Astrocyte (in vitro differentiated cells and primary cell): ENCODE measurements at places on chromosomes 11 and 22. TPM values are rescaled to one million over a fixed set of nuclear protein-coding genes. Genes with fewer than 3 reads are reported as not detected.

MYBPC3 gene
- total RNA-seq, result not detected in 2 replicates

RAG2 gene
- total RNA-seq, result not detected in 2 replicates

EHF gene
- total RNA-seq, result 0.25 TPM in 1 of 2 replicates, not detected in the other

KLHL35 gene
- total RNA-seq, result 0.77 and 0.87 TPM in 2 replicates

CHEK2 gene
- total RNA-seq, result 5.7 and 7.5 TPM in 2 replicates

TALDO1 gene
- 150 and 155 TPM in 2 replicates for total RNA-seq

ATL3 gene
- 45.2 and 47.9 TPM in 2 replicates for total RNA-seq

OR10A2 gene
- total RNA-seq, result not detected in 2 replicates

GUCY1A2 gene
- total RNA-seq, result 17.8 and 18.1 TPM in 2 replicates

THOC5 gene
- 85.0 and 92.5 TPM in 2 replicates for total RNA-seq

DNA sequence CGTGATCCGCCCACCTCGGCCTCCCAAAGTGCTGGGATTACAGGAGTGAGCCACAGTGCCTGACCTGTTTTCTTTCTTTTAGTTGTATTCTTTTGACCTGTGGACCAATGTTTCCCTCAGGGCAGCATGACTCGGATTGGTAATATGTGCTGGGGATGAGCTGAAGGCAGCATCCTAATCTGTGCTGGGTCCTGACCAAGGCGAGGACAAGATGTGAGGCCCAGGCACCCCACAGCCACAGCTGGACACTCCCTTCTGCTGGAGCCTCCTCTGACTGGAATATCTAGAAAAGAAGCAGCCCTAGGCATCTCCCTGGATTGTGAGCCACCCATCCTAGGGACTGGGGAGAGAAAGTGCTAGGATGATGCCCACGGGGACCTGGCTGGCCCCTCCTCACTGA is 105.4 kb downstream of the PDE2A start:
- no peak overlapping the region for H3K4me3 ChIP-seq
- DNase-seq, result no peak
- no peak overlapping the region for H3K27ac ChIP-seq
- H3K36me3 ChIP-seq, result no peaks in the 10 kb centered on the region
- peaks cover under 1% of the 10 kb centered on the region for H3K27me3 ChIP-seq

- H3K36me3 ChIP-seq, result no peaks in the 10 kb centered on the region
- no peak overlapping the region for H3K4me3 ChIP-seq
- H3K27me3 ChIP-seq, result no peaks in the 10 kb centered on the region
- H3K27ac ChIP-seq, result peak overlapping the region; percentile 71
- DNase-seq, result no peak
- H3K4me1 ChIP-seq, result peaks cover 37% of the 10 kb centered on the region
These were observed 15.1 kb downstream of the DGKZ start for GRCh38 chr11:46362156-46363030.

DNA sequence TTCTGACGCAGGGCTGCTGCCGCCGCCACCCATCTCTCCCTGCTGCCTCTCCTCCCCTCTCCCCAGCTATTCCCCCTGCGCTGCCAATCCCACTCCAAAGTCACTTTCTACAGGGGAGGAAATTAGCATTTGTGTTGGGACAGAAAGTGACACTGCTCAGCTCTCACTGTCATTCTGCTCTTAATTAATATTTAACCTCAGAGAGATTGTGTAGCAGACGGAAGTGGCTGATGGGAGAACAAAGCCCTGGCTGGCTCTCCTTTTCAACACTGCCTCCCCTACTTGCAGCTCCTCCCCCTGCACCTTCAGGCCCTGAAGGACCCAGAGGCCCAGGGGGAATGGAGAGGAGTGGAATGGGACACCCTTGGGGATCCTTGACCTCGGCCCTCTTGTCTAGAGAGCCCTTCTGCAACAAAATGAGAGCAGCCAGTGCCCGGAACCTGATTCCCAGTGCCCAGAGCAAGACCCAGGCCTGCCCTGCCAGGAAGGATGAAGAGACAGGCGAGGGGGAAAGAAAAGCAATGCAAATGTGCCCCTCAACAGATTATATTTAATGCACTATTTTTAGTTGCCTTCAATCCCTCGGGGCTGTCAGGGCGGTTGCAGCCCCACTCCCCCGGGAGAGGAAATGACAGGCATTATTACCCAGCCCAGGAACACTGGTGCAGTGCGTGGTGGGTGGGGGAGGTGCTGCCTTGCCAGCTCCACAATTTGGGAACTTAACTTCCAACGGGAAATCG is 14.6 kb upstream of the NRGN start:
- H3K4me1 ChIP-seq, result peaks cover 13% of the 10 kb centered on the region
- H3K4me3 ChIP-seq, result no peak overlapping the region
- H3K27me3 ChIP-seq, result peaks cover 17% of the 10 kb centered on the region
- H3K36me3 ChIP-seq, result no peaks in the 10 kb centered on the region

GRCh38 chr11:44625759-44626523 is 60.5 kb downstream of the CD82 start:
- no peak for DNase-seq
- no peaks in the 10 kb centered on the region for H3K36me3 ChIP-seq
- H3K4me3 ChIP-seq, result no peak overlapping the region
- H3K27me3 ChIP-seq, result peaks cover 8% of the 10 kb centered on the region
- H3K27ac ChIP-seq, result no peak overlapping the region

- no peaks in the 10 kb centered on the region for H3K4me1 ChIP-seq
- peaks cover 5% of the 10 kb centered on the region for H3K27me3 ChIP-seq
- no peaks in the 10 kb centered on the region for H3K36me3 ChIP-seq
- DNase-seq, result no peak
- no peak overlapping the region for H3K4me3 ChIP-seq
- no peak overlapping the region for H3K27ac ChIP-seq
These were observed 72.9 kb downstream of the DSCAML1 start for GRCh38 chr11:117724104-117724503.

GRCh38 chr22:21108379-21109115 is 62.8 kb downstream of the LRRC74B start:
- no peaks in the 10 kb centered on the region for H3K4me1 ChIP-seq
- no peaks in the 10 kb centered on the region for H3K27me3 ChIP-seq
- H3K27ac ChIP-seq, result no peak overlapping the region
- H3K36me3 ChIP-seq, result no peaks in the 10 kb centered on the region

GRCh38 chr11:36155770-36156160 is 133.5 kb downstream of the COMMD9 start:
- no peaks in the 10 kb centered on the region for H3K27me3 ChIP-seq
- no peak overlapping the region for H3K4me3 ChIP-seq
- H3K36me3 ChIP-seq, result no peaks in the 10 kb centered on the region

GRCh38 chr11:93080146-93080759 is 110.8 kb downstream of the MTNR1B start:
- no peak overlapping the region for H3K4me3 ChIP-seq
- no peaks in the 10 kb centered on the region for H3K36me3 ChIP-seq
- H3K27me3 ChIP-seq, result peaks cover 3% of the 10 kb centered on the region
- no peaks in the 10 kb centered on the region for H3K4me1 ChIP-seq
- no peak for DNase-seq

DNA sequence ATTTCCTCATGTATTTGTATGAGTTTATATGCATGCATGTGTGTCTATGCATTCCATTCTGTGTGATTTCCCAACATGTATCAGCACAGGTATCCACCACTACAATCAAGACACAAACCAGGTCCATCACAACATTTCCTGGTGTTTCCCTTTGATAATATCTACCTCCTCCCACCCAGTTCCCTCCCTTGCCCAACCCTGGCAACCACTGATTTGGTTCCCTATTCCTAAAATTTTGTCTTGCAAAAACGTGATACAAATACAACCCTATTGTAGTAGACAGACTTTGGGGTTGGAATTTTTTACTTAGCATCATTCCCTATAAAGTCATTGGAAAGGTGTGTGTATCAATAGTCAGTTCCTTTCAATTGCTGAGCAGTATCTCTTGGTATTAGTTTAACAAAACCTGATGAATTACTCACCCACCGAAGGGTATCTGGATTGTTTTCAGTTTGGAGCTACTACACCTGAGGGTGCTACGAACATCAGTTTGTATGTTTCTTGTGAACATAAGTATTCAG is 51.8 kb upstream of the IGLL5 start:
- H3K4me1 ChIP-seq, result no peaks in the 10 kb centered on the region

DNA sequence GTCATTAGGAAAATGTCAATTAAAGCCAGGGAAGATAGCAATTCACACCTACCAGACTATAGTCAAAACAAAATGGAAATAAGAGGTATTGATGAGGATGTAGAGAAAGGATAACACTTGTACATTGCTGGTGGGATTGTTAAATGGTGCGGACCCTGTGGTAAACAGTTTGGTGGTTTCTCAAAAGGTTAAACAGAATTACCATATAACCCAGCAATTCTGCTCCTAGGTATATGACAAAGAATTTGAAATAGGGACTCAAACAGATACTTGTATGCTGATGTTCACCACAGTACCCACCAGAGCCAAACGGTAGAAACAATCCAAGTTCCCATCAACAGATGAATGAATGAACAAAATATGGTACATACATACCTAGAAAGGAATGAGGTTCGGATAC is 33.0 kb upstream of the TOP3B start:
- no peaks in the 10 kb centered on the region for H3K36me3 ChIP-seq
- H3K4me1 ChIP-seq, result no peaks in the 10 kb centered on the region
- no peak overlapping the region for H3K27ac ChIP-seq
- peaks cover 6% of the 10 kb centered on the region for H3K27me3 ChIP-seq
- DNase-seq, result no peak
- H3K4me3 ChIP-seq, result no peak overlapping the region

DNA sequence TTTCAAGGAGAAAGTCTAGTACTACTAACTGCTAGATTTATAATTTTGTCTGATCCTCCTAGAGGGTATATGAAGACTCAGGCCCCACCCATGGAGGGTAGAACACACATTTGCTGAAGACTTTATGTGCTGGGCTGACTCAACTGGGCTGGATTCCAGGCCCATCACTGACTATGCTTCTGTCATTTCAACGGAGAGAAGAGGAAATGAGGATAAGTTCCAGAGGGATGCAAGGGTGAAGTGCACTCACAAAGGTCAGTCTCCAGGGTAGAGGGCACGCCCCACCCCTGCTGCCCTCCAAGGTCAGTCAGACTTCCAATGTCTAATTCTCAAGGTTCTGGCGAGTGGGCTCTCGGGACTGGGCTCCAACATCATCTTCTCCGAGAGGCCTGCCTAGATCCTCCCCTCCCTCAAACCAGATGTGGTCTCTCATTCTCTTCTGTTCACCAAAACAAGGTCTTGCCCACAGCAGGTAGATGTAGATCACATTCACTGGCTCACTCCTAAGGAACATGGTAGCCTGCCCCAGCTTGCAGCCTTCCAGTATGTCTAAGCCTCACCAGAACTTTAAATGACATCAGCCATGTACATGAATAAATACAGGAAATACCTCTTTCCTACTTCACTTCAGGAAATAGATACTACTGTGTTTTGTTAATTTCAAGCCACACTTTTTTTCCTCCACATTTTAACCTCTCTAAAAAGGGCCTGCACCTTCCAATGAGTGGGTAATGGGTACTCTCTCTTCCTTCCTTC is 7.3 kb upstream of the C11orf86 start:
- H3K27me3 ChIP-seq, result no peaks in the 10 kb centered on the region
- peak overlapping the region; percentile 42 for H3K27ac ChIP-seq
- no peaks in the 10 kb centered on the region for H3K36me3 ChIP-seq

DNA sequence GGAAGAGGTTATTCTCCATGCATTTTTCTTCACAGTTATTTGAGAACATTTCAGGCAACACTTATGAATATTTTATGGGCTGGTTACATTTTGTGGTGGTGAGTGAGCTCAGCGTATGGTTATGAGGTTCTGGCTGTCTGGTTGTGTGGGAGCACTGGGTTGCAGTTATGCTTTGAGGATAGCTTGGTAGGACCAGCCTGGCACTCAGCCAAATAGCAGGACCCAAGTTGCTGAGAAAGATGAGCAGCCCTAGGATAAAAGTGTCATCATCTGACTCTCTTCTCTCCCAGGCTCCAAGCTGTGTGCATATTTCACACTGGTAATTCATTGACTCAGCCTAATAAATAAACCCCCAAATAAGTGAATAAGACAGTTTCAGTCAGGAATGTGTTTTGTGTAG is 8.1 kb upstream of the SRSF8 start:
- H3K4me3 ChIP-seq, result no peak overlapping the region
- DNase-seq, result no peak
- H3K27me3 ChIP-seq, result peaks cover 9% of the 10 kb centered on the region

- H3K27me3 ChIP-seq, result no peaks in the 10 kb centered on the region
- no peak overlapping the region for H3K4me3 ChIP-seq
- no peaks in the 10 kb centered on the region for H3K4me1 ChIP-seq
- H3K36me3 ChIP-seq, result no peaks in the 10 kb centered on the region
- no peak overlapping the region for H3K27ac ChIP-seq
These were observed 9.6 kb downstream of the OR5A2 start for GRCh38 chr11:59416613-59417012.

DNA sequence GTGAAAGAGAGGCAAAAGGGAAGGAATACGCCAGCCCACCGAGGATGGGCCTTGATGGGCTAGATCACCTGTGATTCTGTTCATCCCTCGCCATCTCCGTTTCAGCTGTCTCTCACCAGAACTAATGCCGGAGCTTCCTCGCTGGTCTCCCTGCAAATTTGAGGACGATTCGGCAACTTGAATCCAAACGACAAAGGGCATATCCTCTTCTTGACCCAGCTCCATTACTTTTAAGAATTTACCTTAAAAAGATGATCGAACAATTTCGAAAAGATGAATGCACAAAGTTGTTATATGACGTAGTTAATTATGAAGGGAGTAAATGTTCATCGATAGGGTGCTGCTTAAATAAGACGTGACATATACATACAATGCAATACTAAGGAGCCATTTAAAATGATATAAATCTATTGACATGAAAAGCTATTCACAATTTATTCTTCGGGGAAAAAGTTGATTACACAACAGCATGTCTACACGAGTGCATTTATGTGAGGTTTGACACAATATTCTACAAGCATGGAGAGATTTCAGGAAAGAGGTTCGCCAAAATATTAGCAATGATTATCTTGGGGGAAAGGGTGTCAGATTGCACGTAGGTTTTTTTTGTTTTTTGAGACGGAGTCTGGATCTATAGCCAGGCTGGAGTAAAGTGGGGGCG is 937 bp upstream of the FAM168A start:
- no peaks in the 10 kb centered on the region for H3K27me3 ChIP-seq
- H3K4me3 ChIP-seq, result peak overlapping the region; percentile 95
- DNase-seq, result peak; percentile 10
- H3K36me3 ChIP-seq, result no peaks in the 10 kb centered on the region

GRCh38 chr11:61695917-61696316 is 15.7 kb downstream of the DAGLA start:
- no peaks in the 10 kb centered on the region for H3K27me3 ChIP-seq
- no peaks in the 10 kb centered on the region for H3K36me3 ChIP-seq
- DNase-seq, result peak; percentile 71
- peaks cover 48% of the 10 kb centered on the region for H3K4me1 ChIP-seq

- H3K27me3 ChIP-seq, result no peaks in the 10 kb centered on the region
- H3K4me1 ChIP-seq, result no peaks in the 10 kb centered on the region
- no peak overlapping the region for H3K27ac ChIP-seq
- H3K36me3 ChIP-seq, result no peaks in the 10 kb centered on the region
- DNase-seq, result peak; percentile 16
These were observed 111.2 kb downstream of the ZNF280B start for GRCh38 chr22:22397292-22397870.

DNA sequence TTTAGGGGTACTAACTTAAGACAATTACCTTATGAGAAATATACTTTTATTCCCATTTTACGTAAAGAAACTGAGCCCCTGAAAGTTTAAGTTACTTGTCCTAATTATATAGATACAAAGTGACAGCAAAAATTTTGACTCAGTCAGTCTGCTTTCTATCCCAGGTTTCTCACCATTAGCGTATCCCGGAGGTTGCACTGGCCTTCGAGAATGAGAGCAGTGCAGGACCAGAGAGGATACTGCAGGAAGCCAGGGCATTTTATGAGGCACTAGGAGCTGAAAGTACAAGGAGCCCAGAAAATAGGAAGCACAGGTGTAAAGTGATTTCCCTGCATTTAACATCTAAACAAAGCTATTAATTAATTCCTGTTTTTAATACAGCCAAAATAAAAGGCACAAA is 55.4 kb downstream of the GRIA4 start:
- no peak for DNase-seq
- H3K36me3 ChIP-seq, result no peaks in the 10 kb centered on the region
- no peak overlapping the region for H3K4me3 ChIP-seq
- H3K27ac ChIP-seq, result no peak overlapping the region
- no peaks in the 10 kb centered on the region for H3K27me3 ChIP-seq
- no peaks in the 10 kb centered on the region for H3K4me1 ChIP-seq
